ENCODE measurements at places on chromosomes 1 and 21.

- no peak for DNase-seq
Observed at GRCh38 chr21:33813832-33814365, 101.7 kb downstream of the ATP5PO start.

DNA sequence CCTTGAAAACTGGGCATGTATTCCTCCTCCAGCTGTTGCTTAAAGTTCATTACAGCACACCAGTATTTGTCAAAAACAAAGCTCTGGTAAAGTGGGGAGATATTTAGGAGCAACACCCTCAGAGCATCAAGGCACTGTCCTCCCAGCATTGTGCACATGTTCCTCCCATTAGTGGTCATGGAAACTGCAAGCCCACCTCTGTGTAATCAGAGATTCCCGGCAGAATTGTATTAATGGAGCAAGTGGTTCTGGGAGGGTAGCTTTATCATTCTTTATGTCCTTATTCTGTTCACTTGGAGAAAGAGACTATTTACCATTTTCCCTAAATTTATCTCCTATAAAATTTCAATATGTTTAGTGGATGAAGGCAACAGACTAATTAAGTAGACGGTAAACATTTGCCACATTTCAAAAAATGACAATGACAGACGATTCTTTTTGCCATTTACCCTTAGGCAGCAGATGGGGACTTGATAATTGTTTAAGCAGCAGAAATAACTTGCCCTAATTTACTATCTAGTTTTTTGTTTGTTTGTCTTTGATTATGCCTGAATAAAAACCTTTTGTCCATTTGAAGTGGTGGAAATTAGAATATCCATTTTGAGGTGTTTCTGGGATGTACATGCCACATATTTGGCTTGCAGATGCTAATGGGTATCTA, 289.6 kb upstream of the ST6GALNAC5 start:
- DNase-seq = no peak

DNA sequence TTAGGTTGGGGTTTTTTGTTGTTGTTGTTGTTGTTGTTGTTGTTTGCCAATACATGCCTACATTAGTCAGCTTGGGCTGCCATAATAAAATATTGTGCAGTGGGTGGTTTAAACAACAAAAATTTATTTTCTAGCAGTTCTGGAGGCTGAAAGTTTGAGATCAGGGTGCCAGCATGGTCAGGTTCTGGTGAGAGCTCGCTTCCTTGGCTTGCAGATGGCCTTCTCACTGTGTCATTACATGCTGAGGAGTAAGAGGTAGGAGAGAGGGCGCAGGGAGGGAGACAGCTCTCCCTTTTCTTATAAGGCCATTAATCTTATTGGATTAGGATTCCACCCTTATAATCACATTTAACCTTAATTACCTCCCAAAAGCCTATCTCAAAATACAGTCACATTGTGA, 52.7 kb downstream of the DIRAS3 start:
- no peak for DNase-seq

DNA sequence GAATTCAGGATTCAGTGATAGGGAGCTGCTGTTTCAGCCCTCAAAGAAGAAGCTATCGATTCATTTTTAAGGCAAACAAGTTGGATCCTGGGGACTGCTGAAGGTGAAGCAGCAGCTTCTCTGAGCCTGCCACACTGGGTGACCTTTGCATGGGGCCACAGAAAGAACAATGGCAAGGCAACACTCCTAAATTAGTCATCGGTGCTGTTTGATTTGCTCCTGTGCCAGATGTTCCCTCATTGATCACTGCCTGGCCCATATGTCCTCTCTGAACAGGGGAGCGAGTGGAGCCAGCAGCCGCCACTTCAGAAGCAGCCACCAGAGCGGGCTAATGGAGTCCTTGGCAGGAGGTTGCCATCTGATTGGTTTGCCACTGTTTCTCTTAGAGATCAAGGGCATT, 391.5 kb downstream of the NTNG1 start:
- no peak for DNase-seq

DNA sequence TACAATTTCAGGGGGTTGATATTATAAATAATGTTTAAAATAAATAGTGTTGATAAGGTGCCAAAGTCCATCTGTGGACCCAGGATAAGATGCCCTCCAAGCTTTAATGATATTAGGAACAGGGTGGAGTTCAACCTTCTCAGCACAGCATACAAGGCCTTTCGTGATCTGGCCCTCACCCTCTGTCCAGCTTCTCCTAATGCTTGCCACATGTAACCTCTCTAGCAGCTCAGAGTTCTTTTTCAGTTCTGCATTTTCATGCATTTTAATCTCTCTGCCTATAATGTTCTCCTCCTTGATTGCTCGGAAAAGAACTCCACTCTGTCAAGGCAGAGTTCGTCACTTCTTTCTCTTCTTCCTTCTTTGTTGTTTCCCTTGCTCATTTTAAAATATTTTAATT, 21.4 kb upstream of the SMAP2 start:
- DNase-seq = no peak

- DNase-seq = no peak
Observed at GRCh38 chr1:62508187-62508758, 71.4 kb downstream of the USP1 start.

- DNase-seq = no peak
Observed at GRCh38 chr1:8903908-8904650, 25.6 kb upstream of the ENO1 start.

GRCh38 chr1:30663596-30664091, 59.7 kb downstream of the MATN1 start:
- no peak for DNase-seq

DNA sequence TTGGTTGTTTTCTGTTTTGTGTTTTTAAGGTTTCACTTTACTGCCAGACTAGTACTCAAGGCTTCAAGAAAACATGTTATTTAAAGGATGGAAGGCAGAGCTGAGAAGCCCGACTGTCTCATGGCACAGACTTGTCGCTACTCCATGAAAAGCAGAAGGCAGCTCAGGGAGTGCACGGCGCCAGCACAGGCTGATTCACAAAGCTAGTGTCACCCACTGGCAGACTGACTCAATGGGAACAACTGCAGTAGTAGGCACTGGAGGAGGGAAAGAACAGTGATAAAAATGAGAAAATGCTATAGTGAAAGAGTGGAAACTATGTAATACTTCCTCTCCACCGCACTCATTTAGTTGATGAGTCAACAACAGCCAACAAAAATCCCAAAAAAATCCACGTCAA, 14.7 kb downstream of the HSF2BP start:
- no peak for DNase-seq

- DNase-seq = no peak
Observed at GRCh38 chr1:152053375-152053774, 16.6 kb upstream of the S100A11 start.

DNA sequence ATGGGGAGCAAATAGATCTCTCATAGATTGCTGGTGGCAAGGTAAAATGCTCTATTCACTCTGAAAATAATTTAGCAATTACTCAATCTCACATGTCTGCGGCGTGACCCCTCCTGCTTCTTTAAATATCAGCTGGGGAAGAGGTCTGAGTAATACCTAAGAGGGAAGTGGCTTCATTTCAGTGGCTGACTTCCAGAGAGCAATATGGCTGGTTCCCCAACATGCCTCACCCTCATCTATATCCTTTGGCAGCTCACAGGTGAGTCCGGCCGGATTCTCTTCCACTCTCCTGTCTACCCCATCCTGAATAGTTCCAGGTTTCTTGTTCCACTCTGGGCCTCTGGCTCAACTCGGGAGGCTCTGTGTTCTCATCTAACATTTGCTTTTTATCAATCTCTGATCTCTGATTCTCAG, at the start of gene SLAMF7:
TSS of gene SLAMF7 (plus strand) at position 150 of the 414 bp plus-strand sequence. CDS start at position 205, 55 bp downstream.
- DNase-seq = no peak

- peak; percentile 24 for DNase-seq
Observed at GRCh38 chr1:115052454-115053083, 22.9 kb downstream of the TSHB start.

GRCh38 chr1:10694633-10695627, 101.5 kb downstream of the CASZ1 start:
- DNase-seq = peak; percentile 42

DNA sequence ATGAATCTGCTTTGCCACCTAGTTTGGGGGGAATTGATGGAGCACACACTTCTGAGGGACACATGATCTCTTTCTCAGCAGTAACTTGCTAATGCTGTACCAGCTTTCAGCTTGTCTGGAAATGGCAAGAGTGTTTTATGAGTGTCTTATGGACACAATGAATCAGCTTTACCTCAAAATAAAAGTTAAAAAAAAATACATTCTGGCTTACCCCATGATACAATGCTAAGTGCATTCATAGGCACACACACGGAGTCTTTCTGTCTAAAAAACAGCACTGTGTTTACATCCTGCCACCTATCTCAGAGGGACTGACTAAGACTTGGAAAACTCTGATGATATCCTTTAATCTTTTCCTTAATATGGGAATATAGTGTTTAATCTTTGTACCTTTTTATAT, 455.5 kb upstream of the ADAMTS5 start:
- DNase-seq = no peak

- no peak for DNase-seq
Observed at GRCh38 chr1:83794384-83794783, 204.5 kb downstream of the TTLL7 start.

- DNase-seq = no peak
Observed at GRCh38 chr1:43512681-43513080, 18.0 kb upstream of the PTPRF start.

- DNase-seq = no peak
Observed at GRCh38 chr1:117562581-117563491, 43.0 kb upstream of the TENT5C start.

DNA sequence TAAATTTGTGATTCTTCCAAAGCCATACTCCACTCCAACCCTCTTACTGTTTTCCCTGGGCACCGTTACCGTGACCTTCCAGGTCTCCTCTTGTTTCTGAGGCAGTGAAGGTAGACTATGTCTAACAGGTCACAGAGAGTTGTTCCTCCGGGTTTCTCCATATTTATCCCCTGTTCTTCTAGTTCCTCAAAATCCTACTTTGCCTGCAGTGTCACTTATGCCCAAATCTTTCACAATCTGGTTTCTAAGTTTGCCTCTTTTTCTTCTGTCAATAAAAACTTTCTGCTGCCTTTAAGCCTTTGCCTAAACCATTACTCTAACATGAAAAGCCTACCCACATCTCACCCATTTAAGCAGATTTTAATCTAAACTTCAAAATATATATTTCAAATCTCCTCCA, 87.7 kb downstream of the C4BPA start:
- DNase-seq = no peak

DNA sequence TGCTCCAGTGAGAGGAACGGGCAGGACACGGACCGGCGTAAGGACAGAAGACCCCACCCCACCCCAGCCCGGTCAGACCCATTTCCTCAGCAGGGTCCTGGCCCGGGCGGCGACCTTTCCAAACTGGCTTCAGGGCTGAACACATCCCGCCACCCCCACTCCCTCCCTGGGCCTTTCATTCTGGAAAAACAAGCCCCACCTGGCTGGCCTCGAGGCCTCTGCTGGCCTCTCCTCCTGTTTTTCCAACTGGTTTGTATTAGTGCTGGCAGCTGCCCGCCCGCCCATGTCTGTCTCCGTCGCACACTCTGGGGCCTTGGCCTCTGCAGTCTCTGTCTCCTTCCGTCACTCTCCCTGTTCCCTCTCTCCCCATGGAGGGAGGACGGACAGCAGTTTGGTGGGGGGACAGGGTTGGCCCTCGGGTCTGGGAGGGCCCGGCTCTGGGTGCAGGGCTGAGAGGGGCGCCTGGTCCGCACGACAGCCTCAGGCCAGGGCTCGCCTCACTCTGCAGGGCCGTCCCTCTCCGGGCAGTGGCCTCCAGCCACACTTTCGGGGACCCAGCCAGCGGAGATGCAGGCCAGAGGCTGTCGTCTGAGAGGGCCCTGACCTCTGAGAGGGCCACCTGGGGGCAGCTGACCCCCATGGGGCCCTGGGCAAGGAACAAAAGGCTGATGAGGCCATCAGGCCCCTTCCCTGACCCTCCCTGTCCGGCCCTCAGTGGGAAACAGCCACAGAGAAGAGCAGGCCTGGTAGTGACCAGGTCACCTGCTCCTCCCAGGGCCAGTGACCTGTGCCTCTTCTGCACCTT, 1.5 kb upstream of the MXRA8 start:
- DNase-seq = no peak
